ENCODE measurements at places on chromosomes 2 and 18.
A peak's percentile ranks its signal among the peaks of the same experiment; 100 is the strongest.

- DNase-seq, result no peak
These were observed 381.3 kb downstream of the SOX11 start for GRCh38 chr2:6073191-6074088.

DNA sequence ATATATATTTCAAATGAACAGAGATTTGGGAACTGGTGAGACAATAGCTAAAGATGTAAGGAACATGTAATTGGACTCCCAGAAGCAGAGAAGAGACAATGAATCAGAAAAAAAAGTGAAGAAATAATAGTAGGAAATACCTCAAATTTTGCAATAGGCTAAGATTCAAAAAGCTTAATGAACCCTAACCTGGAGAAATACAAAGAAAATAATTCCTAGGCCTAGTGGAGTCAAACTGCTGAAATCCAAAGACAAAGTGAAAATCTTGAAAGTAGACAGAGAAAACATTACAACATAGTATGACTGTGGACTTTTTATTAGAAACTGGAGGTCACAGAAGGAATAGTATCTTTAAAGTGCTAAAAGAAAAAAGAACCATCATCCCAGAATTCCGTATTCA lies 76.7 kb downstream of the LAMA3 start:
- DNase-seq, result no peak

DNA sequence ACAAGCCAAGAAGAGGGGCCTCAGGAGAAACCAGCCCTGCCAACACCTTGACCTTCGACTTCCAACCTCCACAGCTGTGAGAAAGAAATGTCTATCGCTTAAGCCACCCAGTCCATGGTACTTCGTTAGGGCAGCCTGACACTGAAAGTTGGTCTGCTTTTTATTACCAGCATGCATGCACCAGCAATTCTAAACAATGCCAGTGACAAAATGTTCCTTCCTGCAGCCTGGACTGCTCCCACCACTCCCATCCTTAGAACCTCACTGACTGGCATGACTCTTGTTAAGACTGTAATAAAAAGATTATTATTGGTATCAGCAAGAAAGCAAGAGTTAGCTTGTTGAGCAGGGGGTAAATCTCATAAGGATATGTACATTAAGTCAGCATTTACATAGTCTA lies 33.6 kb downstream of the TMEM177 start:
- no peak for DNase-seq

DNA sequence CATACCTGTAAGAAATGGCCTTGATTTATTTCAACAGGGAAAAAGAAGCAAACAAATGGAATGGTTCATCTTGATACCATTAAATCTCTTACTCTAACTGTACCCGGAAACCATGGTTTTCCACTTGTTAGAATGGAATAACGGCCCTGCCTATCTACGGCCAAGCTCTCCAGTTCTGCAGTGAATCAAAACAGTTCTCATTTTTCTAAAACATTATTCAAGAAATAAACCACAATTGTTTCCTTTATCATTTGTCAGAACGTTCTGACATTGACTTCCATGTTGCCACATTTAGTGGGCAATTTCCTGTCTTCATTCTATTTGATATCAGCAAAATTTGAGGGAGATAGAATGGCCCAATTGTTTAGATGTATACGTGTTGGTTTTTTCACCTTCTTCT lies 118.8 kb upstream of the CDH19 start:
- no peak for DNase-seq

DNA sequence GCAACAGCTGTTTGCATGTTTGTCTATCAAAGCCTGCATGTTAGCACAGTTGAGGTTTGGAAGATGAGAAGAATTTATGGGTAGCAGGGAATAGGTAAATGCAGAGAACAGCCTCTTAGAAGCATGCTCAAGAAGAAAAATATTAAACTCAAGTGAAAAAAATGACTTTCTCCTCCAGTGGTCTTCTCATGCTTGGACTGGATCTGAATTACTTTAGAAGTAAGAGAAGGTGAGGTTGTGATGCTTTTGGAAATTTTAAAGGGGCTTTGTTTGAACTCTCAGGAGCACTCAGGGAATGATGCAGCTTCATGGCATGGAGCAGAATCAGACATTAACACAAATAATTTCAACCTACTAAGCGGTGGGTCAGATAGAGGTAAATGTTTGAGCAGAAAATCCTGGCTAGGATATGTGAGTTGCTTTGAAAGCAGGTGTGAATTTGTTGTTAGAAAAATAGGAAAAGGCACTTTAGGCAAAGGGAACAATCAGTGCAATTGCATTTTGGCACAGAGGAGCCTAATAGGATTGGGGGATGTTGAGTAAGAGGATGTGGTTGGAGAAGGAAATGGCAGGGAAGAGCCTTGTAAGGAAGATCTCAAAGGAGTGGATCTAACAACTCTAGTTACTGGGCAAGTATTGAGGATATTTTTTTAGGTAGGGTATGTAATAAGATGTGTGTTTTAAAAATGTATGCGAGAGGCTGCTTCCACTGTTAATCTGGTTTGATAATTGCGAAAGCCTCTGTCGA lies 76.3 kb downstream of the DDX1 start:
- no peak for DNase-seq

DNA sequence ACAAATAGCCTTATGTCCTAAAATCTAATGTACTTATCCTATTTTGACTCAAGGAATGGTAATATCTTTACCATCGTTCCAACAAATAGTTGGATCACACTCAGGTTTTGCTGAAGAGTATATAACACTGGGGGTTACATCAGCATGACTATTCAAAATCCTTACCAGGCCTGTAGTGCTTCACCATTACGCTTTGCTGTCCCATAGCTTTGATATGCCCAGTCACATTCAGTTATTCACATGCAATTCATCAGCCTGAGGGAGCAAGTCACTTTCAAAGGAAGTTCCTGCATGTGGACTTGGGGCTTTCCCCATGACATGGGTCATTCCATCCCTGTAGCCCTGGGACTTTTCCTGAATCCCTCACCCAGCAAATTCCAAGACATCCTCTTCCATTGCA lies 39.6 kb downstream of the FTCDNL1 start:
- DNase-seq, result no peak

GRCh38 chr2:24409171-24409570 lies 48.8 kb upstream of the ITSN2 start:
- DNase-seq, result no peak

DNA sequence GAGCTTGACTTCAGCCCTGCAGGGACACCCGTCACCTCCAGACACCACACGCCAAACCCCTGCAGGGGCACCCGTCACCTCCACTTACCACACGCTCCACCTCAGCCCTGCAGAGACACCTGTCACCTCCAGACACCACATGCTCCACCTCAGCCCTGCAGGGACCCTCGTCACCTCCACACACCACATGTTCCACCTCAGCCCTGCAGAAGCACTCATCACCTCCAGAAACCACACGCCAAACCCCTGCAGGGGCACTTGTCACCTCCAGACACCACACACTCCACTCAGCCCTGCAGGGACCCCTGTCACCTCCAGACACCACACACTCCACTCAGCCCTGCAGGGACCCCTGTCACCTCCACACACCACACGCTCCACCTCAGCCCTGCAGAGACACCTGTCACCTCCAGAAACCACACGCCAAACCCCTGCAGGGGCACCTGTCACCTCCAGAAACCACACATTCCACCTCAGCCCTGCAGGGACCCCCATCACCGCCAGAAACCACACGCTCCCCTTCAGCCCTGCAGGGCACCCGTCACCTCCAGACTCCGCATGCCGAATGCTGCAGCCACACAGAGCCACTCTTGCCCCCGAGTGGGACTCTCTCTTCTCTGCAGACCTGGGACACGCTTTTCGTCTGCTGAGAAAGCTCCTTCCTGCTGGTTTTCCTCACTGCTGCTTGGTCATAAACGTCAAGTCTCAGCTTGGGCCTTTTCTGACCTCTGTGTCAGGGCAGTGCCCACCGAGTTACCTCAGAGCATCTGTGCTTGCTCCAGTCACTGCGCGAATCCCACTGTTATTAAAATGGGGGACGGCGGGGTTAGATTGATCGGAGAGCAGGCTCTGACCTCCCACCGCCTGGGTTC lies 77.5 kb upstream of the SALL3 start:
- no peak for DNase-seq

- DNase-seq, result no peak
These were observed 82.0 kb upstream of the NEDD4L start for GRCh38 chr18:57961876-57962505.

GRCh38 chr18:47929681-47930198 lies 719 bp downstream of the SMAD2 start:
- peak; percentile 9 for DNase-seq

DNA sequence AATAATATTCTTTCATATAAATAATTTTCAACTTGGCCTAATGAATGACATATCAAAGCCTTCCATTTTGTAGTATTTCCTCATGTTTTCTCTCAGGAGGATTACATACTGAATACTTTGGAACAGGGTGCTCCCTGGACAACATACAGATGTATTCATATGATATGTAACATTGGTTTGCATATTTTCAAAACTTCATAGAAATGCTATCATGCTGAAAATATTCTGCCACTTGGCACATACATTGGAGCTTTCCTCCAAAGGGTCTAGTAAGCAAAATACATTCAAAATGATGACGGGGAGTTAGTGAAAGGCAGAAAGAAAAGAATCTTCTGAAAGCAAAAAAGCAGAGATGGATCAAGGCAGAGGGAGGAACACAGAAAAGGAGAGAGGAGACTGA lies 38.1 kb upstream of the RTN4 start:
- no peak for DNase-seq

- DNase-seq, result no peak
These were observed 11.8 kb downstream of the COL4A4 start for GRCh38 chr2:227152093-227152766.

DNA sequence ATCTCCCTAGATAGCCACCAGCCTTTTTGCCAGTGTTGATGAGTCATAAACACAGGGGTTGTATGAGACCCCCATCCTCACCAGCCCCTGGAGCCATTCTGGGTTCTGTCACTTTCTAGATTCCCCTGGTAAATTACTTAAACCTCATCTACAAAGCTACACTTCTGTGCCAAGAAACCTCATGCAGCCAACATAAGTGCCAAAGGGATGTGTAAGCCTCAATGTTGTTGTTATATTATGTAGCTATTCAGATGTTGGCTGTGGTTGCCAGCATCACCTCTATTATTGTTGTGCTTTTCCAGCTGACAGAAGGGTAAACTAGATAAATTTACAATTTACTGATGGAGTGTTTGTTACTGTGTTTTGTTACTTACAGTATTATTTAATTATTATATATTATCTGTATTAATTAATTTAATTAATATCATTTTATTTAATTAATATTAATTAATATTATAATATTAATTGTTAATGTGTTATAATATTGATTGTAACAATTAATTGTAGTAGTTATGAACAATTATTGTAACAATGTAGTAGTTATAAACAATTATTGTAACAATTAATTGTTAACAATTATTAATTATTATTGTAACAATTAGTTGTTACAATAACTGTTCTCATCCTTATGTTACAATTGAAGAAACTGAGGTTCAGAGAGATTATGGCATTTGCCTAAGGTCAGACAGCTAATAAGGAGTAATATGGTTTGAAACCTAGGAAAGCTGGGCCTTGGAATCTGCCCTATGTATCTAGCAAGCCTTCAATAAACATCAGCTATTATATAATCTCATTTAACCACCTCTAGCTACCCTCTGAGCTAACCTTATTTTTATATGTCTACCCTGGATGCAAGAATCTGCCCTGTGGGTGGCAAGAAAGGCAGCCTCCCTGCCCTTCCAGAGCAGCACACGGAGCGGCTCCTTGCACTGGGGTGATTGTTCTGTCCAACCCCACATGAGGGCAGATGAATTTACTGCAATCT lies 36.1 kb downstream of the PSTPIP2 start:
- no peak for DNase-seq

- no peak for DNase-seq
These were observed 77.9 kb downstream of the LIMS1 start for GRCh38 chr2:108612153-108612513.

DNA sequence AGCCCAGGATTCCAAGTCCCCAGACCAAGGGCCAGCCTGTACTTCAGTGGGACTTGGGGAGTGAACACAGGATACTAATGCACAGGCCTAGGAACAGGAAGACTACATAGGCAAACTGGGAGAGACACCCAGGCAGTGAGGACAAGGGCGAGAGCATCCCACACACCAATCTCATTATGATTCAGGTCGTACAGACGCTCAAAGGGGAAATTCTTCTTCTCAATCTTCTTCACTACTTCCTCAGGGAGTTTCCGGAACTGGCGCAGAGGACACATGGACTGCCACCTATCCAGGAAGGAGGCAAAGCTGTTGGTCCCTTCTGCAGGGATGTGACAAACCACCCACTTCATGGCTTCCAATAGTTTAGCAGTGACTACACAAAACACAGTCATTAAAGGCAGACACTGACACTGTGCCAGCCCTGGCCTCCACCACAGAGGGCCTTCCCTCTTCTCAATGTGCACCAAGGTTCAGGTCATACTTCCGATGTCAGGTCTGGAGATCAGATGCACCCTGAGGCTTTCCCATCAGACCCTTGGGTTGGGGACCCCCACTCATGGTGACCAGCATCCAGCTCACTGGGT lies 18.0 kb downstream of the SNRNP200 start:
- DNase-seq, result no peak

GRCh38 chr2:105771836-105772235 lies 27.1 kb downstream of the NCK2 start:
- no peak for DNase-seq

- DNase-seq, result no peak
These were observed 49.2 kb downstream of the FBXO48 start for GRCh38 chr2:68417926-68418325.

GRCh38 chr2:10993001-10993481 lies 81.3 kb downstream of the KCNF1 start:
- no peak for DNase-seq

GRCh38 chr2:43790147-43790546 lies 16.3 kb downstream of the DYNC2LI1 start:
- DNase-seq, result no peak

- DNase-seq, result no peak
These were observed 124.0 kb downstream of the MDH1 start for GRCh38 chr2:63712748-63713147.

- DNase-seq, result no peak
These were observed 54.2 kb upstream of the ITGB6 start for GRCh38 chr2:160254189-160254762.

- no peak for DNase-seq
These were observed 322.6 kb downstream of the ASXL3 start for GRCh38 chr18:33900638-33901037.

DNA sequence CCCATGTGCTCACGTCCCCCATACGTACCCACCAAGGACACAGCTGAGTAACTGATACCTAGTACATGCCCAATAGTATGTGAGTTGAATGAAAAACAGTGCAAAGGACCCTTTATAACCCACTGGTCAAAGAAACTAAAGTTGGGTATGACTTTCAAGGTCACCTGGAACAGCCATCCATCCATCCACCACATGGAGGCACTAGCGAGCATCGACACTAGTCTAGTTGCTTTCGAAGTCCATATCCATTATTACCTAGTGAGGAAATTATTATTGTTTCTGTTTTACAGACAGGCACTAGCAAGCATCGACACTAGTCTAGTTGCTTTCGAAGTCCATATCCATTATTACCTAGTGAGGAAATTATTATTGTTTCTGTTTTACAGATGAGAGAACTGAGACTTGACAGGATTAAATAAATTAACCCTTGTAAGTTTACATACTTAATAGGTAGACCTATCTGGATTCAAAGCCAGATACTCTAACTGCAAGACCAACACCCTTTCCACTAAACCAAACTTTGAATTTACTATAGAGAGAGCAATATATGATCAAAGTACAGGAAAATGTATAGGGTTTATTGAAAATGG lies 233.7 kb downstream of the METTL4 start:
- peak; percentile 8 for DNase-seq

- DNase-seq, result no peak
These were observed 22.3 kb downstream of the IL1B start for GRCh38 chr2:112814278-112814677.

- no peak for DNase-seq
These were observed 1050.7 kb upstream of the CELF4 start for GRCh38 chr18:38616306-38616705.
